ENCODE measurements at places on chromosomes 16 and 17. TPM values are rescaled to one million over a fixed set of nuclear protein-coding genes. Genes with fewer than 3 reads are reported as not detected.

The KRTAP4-3 gene
- total RNA-seq, result not detected

The GPR142 gene
- total RNA-seq, result not detected

The KCNJ12 gene
- 0.08 TPM for total RNA-seq

The PRCD gene
- total RNA-seq, result 0.84 TPM

The DNAH2 gene
- total RNA-seq, result 0.23 TPM

The NEUROD2 gene
- total RNA-seq, result not detected

The TM4SF5 gene
- total RNA-seq, result not detected

The HES7 gene
- total RNA-seq, result 1.2 TPM

The NRN1L gene
- total RNA-seq, result not detected

The TLCD3B gene
- total RNA-seq, result not detected

The SLC16A13 gene
- total RNA-seq, result 4.1 TPM

The ZNF750 gene
- 0.08 TPM for total RNA-seq

All from hair follicular keratinocyte (primary cell).